ENCODE measurements at places on chromosomes 7 and 10. TPM values are rescaled to one million over a fixed set of nuclear protein-coding genes. Genes with fewer than 3 reads are reported as not detected.

GRCh38 chr10:69612760-69613159, 17.3 kb upstream of the FAM241B start:
- H3K36me3 ChIP-seq, result no peaks in the 10 kb centered on the region
- no peak overlapping the region for H3K4me3 ChIP-seq
- H3K27me3 ChIP-seq, result peaks cover 14% of the 10 kb centered on the region
- H3K4me1 ChIP-seq, result no peaks in the 10 kb centered on the region

- H3K27me3 ChIP-seq, result peaks cover 13% of the 10 kb centered on the region
- no peaks in the 10 kb centered on the region for H3K36me3 ChIP-seq
- no peak overlapping the region for H3K4me3 ChIP-seq
- H3K27ac ChIP-seq, result no peak overlapping the region
These were observed 31.8 kb upstream of the RET start for GRCh38 chr10:43044961-43045621.

Gene DYDC2
- not detected for total RNA-seq

DNA sequence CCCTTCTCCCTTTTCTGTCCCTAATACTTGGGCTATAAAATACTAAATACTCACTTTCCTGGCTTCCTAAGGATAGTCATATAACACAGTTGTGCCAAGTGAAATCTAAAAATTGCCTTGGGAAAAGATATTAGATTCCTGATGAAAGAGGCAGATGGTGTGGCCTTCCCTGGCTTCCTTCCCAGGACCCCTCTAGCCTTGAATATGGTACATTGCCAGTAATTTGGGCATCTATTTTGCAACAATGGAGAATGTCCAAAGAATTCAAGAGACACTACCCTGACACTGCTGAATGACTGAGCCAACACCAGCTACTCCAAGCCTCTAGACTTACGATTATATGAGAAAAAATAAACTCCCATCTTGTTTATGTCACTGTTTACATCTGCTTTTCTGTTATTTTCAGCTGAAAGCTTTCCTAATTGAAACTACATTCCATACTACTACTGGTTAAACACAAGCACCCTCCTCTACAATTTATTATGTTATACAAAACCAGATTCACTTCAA, 17.9 kb downstream of the COPG2 start:
- H3K4me1 ChIP-seq, result peaks cover 25% of the 10 kb centered on the region

DNA sequence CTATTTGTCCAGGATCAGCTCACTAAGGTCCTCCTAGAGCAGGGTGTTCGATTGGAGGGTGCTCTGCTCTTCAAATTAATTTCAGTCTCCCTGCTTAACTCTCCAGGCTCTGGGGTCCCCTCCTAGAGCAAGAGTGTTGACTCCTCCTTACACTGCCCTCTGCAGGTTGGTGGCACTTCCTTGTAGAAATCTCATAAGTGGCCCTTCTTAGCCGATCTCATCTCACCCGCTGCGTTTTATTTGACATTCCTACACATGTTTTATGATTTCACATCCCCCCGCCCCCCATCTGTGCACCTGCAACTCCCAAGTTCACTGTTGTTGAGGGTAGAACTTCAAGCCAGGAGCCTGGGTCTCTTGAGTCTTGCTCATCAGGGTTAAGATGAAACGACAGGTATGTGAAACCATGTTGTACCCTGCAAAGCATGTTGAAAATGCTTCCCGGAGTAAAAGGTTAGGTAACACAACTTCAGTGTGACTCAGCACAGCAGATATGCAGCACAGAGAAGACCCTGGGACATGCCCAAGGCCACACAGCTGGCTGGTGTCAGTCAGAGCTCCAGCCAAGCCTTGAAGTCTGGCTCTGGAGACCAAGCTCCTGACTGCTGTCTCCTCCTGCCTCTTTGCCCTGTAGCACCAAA, 171.2 kb downstream of the PRKAG2 start:
- peaks cover 10% of the 10 kb centered on the region for H3K27me3 ChIP-seq
- H3K27ac ChIP-seq, result no peak overlapping the region
- H3K4me1 ChIP-seq, result peaks cover 28% of the 10 kb centered on the region
- H3K36me3 ChIP-seq, result no peaks in the 10 kb centered on the region

DNA sequence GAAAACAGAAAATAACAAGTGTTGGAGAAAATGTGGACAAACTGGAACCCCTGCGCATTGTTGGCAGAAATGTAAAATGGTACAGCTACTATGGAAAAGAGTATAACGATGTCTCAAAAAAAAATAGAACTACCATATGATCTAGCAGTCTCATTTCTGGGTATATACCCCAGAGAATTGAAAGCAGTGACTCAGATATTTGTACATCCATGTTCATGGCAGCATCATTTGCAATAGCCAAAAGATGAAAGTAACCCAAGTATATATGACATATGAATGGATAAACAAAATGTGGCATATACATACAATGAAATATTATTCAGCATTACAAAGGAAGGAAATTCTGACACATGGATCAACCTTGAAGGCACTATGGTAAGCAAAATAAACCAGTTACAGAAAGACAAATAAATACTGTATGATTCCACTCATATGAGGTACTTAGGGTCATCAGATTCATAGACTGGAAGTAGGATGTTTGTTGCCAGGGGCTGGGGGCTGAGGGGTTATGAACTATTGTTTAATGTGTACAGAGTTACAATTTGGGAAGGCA, 4.9 kb downstream of the NRCAM start:
- H3K27me3 ChIP-seq, result peaks cover 18% of the 10 kb centered on the region
- no peak overlapping the region for H3K27ac ChIP-seq
- peaks cover 5% of the 10 kb centered on the region for H3K4me1 ChIP-seq
- no peak overlapping the region for H3K4me3 ChIP-seq

- H3K36me3 ChIP-seq, result peaks cover 5% of the 10 kb centered on the region
- no peak overlapping the region for H3K4me3 ChIP-seq
- no peak for DNase-seq
These were observed 24.8 kb upstream of the ADARB2 start for GRCh38 chr10:1762076-1762475.
